ENCODE measurements at places on chromosomes 2 and 18.

DNA sequence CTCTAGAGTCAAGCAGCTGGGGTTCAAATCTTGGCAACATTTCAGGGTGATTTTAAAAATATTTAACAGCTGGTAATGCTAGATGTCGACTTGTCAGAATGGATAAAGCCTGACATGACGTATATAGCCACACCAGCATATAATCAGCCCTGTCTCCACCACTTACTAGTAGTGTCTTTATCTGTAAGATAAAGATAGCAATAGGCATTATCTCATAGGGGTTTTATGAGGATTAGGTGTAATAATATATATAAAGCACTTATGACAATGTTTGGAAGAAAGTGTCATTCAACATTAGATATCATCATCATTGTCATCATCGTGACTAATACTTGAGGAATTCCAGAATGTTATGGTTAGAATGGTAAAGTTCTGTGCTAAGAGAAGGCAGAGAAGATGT, 369.0 kb upstream of the CWC22 start:
- no peak for DNase-seq

DNA sequence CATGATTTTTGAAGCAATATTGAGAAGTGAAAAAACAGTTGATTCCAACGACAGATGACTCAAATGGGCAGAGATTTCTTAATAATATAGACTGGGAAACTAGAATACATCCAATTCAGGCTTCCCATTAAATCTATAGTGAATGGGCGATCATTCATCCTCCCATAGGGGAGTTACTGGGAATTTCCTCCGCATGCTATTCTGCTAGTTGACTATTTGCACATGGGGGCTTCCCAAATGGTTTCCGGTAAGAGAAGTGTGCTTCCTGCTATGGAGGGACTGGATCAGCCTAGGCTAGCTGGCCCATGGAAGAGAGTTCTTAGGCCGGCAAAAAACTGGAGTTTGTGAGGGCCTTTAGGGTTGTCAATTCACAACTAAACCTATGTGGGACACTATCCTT, 2.6 kb upstream of the VAPA start:
- no peak for DNase-seq

GRCh38 chr2:37323176-37323780, 1.4 kb downstream of the PRKD3 start:
- DNase-seq, result no peak

DNA sequence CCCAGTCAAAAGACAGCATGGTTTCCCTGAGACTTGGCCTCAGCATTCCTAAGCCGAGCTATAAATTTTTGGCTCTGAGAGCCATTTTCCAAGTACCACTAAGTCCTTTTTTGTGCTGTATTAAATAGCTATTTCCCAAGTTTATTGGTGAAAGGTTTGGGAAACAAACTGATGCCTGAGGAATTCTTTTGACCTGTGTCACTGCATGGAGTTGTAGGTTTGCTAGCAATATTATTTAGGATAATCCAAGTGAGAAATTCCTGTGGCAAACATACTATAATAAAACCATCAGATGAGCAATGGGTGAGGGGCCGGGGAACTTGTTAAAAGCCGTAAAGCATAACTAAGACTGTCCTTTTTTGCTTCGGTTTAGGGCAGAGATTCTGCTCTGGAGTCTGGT, 28.4 kb downstream of the ARHGAP28 start:
- DNase-seq, result no peak

Data from NCI-H2029 (cell line).